ENCODE measurements at places on chromosomes 7 and 10. TPM values are rescaled to one million over a fixed set of nuclear protein-coding genes. Genes with fewer than 3 reads are reported as not detected.

TRIM74 gene
- total RNA-seq = 1.7 TPM

GJD4 gene
- not detected for total RNA-seq

GPC2 gene
- 49.8 TPM for total RNA-seq

DEPP1 gene
- 10.1 TPM for total RNA-seq

GSTO2 gene
- total RNA-seq = 11.7 TPM

GRCh38 chr10:123433539-123433938 is 232.6 kb upstream of the GPR26 start:
- DNase-seq = no peak

DNA sequence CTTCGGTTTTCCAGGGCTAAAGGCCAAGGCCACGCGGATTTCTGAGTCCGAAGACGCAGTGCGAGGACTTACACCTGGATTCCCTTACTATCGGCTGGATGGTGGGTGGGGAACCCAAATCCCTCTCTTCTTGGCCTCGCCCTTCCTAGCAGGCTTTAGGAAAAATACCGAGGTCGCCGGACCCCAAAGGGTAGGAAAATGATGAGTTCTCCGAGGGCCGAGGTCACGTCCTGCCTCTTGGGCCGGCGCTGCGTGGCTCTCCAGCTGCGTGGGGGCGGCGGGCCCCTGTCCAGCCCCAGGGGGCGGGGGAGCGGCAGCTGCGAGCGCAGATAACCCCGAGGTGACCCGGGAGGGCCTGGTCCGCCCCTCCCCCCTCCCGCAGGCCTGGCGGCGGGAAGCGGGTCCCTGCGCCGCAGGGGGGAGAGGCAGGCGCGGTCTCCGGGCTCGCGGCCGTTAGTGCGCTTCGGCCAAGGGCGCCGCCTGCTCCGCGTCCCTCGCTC is 805 bp upstream of the HMX3 start:
- no peak for DNase-seq

GRCh38 chr10:43573250-43574000 is 991 bp downstream of the ZNF239 start:
- no peak for DNase-seq

GRCh38 chr10:7225133-7225532 is 185.7 kb downstream of the SFMBT2 start:
- DNase-seq = no peak
